Stimulated activated CD8-positive, alpha-beta memory T cell treated with anti-CD3 and anti-CD28 coated beads, Interleukin-4, amount 100 ng/mL, for 1 hour (primary cell): ENCODE measurements at places on chromosomes 12 and 14.

DNA sequence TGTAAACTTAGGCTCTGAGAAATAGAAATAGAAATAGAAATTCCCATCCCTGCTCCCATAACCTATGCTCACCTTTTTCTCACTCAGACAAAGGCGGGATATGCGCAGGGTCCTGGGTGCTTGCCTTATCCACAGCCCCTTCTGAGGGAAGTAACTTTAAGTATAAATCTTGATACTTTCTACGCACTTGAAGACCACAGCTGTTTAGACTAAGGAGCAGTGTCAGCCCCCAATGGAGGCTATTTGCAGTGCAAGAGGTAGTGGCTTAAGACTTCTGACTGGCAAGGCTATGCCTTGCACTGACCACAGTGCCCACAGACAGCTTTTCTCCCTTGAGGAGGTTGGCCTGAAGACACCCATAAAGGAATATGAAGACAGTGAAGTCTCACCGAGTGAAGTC, 35.2 kb downstream of the ASCL1 start:
- DNase-seq: no peak

DNA sequence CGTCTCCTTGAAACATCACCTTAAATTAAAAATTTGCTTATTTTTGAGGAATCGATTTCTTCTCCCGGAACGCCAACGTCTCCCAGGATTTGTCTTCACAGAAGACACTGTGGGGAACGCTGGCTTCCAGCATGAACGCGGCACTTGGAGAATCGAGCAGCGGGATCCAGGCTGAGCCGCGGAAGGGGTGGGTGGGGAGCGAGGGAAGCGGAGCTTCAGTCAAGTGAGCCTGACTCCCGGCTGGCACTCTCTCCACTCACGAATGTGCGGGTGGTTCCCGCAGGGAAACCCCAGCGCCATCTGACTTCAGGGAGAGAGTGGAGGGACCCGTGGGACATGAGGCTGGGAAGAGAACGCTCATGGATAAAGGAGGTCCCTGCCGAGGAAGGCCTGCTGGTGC, 506.0 kb upstream of the TMEM132C start:
- DNase-seq: no peak

DNA sequence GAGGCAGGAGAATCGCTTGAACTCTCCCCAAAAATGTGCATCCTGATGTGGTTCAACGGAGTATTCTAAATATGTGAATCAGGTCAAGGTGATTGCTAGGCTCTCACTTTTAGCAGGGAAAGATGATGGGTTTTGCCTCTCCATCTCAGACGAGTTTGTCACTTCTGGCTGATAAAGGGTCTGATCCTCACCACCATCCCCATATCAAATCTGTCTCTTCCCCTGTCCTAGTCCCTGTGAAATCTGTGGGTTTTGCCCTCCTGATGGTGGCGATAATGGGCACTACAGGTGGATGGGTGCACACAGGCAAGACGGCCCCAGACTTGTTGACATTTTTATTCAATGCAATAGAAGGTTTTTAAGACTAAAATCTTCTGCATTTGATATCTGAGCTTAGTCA, 384.6 kb downstream of the GLT1D1 start:
- no peak for DNase-seq

GRCh38 chr12:124722878-124723277, 140.8 kb downstream of the SCARB1 start:
- DNase-seq: no peak

DNA sequence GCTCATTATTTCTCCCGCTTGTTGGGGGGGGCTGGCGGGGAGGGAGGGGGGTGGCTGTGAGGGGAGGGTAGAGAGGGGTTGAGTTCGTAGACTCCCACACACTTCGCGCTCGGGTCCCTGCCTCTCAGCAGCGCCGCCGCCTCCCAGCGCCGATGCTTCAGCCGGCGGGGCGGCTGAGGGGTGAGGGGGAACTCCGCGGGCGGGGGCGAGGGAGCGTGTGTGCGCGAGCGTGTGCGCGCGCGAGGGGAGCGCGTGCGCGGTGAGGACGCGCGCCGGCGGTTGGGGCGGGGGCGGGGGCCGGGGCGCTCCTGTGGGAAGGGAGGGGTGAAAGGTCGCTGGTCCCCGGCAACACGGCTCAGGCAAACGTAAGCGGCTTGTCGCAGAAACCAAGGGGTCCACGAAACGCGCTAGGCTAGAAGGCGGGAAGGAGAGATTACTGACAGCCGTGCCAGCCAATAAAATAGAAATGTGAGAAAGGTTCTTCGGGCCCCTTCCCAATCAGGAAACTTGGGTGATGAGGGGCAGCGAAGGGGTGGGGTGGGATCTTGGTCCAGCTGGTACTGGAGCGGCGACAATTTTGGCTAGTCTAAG, 343 bp upstream of the NOVA1 start:
- DNase-seq: no peak
